Activated CD4-positive, alpha-beta memory T cell treated with anti-CD3 and anti-CD28 coated beads for 36 hours (primary cell): ENCODE measurements at places on chromosomes 16 and 17.

DNA sequence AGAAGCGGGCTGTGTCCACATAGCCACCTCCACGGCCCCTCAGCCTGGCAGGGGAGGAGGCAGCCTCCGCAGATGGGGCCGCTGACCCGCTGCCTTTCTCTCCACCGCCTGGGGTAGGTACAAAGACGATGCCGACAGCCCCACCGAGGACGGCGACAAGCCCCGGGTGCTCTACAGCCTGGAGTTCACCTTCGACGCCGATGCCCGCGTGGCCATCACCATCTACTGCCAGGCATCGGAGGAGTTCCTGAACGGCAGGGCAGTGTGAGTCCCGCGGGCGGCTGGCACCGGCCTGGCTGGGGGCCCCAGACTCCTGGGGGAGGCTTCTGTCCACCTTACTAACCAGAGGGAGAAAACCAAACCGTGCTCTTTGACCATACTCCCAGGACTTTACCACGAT lies 27.9 kb downstream of the MGRN1 start:
- peaks cover 20% of the 10 kb centered on the region for H3K36me3 ChIP-seq
- no peak for DNase-seq
- H3K27ac ChIP-seq = no peak overlapping the region
- H3K27me3 ChIP-seq = no peaks in the 10 kb centered on the region

GRCh38 chr16:24119807-24120206 lies 136.3 kb upstream of the CACNG3 start:
- H3K27me3 ChIP-seq = no peaks in the 10 kb centered on the region
- H3K4me1 ChIP-seq = no peaks in the 10 kb centered on the region
- DNase-seq = no peak
- H3K4me3 ChIP-seq = no peak overlapping the region

- no peak for DNase-seq
- H3K4me1 ChIP-seq = no peaks in the 10 kb centered on the region
- H3K27me3 ChIP-seq = no peaks in the 10 kb centered on the region
- H3K36me3 ChIP-seq = peaks cover 15% of the 10 kb centered on the region
- no peak overlapping the region for H3K27ac ChIP-seq
Measured at GRCh38 chr17:19663097-19663496, 14.5 kb downstream of the ALDH3A2 start.

- H3K4me3 ChIP-seq = no peak overlapping the region
- peaks cover 60% of the 10 kb centered on the region for H3K4me1 ChIP-seq
- H3K27me3 ChIP-seq = peaks cover 12% of the 10 kb centered on the region
- no peaks in the 10 kb centered on the region for H3K36me3 ChIP-seq
- H3K27ac ChIP-seq = no peak overlapping the region
Measured at GRCh38 chr16:85986931-85987749, 88.2 kb downstream of the IRF8 start.

DNA sequence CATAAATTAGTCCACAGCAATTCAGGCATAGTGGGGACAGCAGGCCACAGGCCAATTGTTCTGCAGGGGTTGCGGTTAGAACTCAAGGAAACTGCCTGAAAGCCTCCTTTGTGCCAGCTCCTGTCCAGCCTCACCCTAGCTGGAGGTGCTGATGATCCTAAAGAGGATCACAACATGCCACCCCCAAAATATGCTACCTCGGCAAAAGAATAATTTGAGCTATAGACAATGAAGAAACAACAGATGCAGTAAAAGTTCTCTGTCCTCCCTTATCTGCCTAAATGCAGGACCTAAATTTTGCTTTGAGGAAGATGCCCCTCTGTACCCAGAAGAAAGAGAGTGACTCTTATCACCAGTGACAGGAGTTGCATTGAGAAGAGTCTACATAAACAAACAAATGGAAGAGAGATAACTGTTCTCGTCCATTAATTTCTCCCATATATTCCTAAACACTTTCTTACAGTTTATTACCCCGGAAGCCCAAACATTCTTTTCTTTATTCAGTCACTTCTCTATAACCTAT lies 14.7 kb downstream of the ALOX15 start:
- no peak overlapping the region for H3K4me3 ChIP-seq
- no peak overlapping the region for H3K27ac ChIP-seq
- peaks cover 15% of the 10 kb centered on the region for H3K27me3 ChIP-seq
- H3K36me3 ChIP-seq = no peaks in the 10 kb centered on the region

DNA sequence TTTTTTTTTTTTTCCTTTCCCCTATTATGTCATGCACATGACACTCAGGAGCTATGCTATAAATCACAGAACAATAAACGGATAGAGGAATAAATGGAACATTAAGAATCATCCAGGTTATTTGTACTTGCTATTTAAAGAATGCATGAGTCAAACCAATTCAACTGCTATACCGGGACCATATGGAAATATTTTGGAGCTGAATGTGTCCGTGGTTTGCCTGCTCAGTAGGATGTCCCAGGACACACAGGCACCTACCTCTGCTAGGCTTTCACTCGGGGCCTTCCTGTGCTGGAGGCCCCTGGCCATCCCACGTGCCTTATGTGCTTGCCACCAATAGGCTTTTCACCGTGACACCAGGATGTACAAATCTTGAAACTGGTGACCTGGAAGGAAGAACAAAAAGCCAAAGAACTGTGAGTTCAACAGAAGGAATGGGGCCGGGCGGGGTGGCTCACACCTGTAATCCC lies 15.3 kb upstream of the SEC14L1 start:
- H3K4me3 ChIP-seq = no peak overlapping the region
- peaks cover 36% of the 10 kb centered on the region for H3K4me1 ChIP-seq
- no peaks in the 10 kb centered on the region for H3K36me3 ChIP-seq
- DNase-seq = no peak

DNA sequence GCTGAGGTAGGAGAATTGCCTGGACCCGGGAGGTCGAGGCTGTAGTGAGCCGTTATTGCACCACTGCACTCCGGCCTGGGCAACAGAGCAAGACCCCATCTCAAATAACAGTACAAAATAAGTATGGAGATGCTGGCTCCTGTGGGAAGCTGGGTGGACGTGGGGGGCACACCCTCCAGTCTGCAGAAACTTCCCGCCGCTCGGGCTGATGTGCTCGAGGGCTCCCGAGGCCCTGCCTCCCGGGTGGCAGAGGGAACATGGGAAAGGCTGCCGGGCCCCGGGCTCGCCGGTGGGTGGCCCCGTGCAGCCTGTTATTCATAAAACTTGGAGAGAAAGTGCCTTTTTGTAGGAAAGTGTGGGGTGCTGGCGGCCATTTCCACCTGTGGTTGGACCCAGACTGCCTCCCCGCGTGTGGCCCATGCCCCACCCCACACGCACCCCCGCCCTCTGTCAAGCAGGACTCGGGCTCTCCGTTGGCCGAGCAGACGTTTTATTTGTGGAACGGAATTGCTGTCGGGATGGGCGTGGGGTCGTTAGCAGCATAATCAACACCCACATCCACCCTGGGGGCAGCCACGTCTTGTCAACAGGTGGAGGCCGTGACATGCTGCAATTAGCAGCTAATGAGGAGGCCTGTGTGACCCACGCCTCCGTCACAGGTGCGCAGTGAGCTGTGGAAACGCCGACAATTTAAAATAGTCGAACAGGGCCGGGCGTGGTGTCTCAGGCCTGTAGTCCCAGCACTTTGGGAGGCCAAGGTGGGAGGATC lies 7.4 kb upstream of the CIAO3 start:
- no peak overlapping the region for H3K27ac ChIP-seq
- no peaks in the 10 kb centered on the region for H3K4me1 ChIP-seq
- H3K4me3 ChIP-seq = no peak overlapping the region
- no peaks in the 10 kb centered on the region for H3K36me3 ChIP-seq
